ENCODE measurements at places on chromosomes 1 and 21.

GRCh38 chr1:110033421-110033820 is 1.0 kb upstream of the STRIP1 start:
- DNase-seq, result no peak

DNA sequence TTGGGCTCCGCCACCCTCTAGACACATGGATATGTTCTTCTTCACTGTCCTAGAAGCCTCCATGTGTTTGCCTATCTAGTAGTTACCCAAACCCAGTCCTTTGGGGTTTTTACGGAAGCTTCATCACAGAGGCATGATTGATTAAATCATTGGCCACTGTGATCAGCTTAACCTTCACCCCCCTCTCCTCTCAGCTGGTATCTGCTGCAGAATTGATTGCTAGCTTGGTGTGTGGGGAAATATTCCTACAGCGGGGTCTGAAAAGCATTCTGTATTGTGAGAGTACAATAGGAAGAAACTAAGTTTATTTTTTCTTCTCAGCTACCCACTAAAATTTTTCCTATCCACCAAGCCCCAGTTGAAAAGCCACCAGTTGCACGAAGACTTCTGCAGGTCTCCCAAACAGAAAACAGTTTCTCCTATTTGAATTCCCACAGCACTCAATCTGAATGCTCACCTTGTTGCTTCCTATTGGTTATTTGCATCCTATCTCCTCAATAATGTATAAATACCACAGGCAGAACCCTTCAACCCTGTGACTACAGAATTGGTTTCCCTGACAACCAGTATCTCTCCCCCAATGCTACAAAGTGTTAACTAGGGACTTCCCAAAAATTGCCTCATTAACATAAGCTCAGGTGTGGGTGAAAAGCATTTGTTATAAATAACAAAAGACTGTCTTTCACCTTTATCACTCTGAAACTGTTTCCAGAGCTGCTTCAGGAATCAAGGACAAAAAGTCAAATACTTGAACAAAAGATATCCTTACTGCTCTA is 9.3 kb upstream of the VANGL1 start:
- DNase-seq, result no peak

DNA sequence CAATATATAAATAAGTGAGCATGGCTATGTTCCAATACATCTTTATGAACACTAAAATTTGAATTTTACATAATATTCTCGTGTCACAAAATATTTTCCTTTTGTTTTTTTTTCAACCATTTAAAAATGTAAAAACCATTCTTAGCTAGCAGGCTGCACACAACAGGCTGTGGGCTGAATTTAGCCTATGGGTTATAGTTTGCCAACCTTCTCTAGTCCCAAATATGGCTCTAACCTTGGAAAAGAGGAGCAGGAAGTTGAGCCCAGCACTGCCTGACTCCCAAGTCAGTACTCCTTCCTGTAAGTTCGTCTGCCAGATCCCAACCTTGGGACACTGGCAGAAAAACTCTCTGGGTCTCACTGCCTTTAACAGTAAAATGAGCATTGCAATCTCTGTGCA is 13.4 kb downstream of the C1QB start:
- DNase-seq, result no peak

DNA sequence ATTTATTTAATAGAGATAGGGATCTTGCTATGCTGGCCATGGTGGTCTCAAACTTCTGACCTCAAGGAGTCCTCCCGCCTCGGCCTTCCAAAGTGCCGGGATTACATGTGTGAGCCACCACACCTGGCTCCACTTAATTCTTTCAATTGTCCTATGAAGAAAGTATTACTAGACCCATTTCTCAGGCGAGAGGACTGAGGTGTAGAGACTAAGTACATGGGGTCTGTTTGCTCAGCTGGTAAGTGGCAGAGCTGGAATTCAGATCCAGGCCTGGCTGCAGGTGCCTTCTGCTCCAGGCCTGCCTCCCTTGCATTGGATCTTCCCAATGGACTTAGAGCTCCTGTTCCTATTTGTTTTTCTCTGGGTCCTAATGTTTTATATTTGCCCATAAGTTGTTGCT is 55.5 kb downstream of the HTR6 start:
- DNase-seq, result no peak

DNA sequence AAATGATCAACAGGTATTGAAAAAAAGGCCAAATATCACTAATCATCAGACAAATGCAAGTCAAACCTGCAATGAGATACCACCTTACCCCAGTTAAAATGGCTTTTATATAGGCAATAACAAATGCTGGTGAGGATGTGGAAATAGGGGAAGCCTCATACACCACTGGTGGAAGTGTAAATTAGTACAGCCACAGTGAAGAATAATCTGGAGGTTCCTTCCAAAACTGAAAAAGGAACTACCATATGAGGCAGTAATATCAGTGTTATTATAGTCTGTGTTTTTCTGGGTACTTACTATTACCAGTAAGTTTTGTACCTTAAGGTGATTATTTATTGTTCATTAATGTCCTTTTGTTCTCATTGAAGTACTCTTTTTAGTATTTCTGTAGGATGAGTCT is 201.3 kb downstream of the MRPL39 start:
- no peak for DNase-seq

All from NCI-H2029 treated with DMSO at 0.1 percent for 48 hours (cell line).